ENCODE measurements at places on chromosomes 6 and 20.

DNA sequence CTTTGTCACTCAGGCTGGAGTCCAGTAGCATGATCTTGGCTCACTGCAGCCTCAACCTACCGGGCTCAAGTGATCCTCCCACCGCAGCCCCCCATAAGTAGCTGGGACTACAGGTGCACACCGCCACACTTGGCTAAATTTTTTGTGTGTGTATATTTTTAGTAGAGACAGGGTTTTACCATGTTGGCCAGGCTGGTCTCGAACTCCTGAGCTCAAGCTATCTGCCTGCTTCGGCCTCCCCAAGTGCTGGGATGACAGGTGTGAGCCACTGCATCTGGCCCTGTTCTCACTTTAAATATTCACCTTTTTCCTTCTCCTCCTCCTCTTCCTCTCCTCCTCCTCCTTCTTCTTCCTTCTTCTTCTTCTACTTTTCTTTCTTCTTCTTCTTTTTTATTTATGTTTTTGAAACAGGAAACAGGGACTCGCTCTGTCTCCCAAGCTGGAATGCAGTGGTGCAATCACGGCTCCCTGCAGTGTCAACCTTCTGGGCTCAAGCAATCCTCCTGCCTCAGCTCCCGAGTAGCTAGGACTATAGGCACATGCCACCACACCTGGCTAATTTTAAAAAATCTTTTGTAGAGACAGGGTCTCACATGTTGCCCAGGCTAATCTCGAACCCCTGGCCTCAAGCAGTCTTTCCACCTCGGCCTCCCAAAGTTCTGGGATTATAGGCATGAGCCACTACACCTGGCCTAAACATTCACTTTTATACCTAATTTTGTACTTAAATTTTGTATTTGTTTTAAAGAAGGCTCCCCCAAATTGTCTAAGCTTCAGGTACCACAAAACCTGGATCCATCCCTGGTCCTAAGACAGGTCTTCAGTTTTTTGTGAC lies 47.2 kb upstream of the NCOA3 start:
- no peak for DNase-seq

DNA sequence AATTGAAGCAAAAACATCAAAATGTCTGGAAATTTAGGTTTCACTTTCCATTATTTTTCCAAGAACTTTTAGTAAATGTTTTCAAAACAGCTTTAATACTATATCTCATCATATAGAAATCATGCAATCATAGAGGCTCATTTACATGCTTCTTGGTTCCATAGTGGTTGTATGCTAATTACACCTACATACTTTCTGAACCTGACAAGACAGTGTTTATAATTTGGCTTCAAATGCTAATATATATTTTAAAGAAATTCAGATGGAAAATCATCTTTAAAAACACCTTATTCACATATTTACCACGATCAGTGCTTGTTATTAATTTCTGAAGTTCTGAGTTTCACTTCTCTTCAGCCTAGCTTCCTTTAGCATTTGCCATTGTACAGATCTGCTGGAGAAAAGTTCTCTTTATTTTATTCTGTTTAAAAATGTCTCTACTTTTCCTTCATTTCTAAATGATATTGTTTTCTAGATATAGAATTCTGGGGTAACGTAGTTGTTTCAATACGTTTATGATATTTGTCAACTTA lies 89.9 kb downstream of the PLCB1 start:
- DNase-seq, result no peak

DNA sequence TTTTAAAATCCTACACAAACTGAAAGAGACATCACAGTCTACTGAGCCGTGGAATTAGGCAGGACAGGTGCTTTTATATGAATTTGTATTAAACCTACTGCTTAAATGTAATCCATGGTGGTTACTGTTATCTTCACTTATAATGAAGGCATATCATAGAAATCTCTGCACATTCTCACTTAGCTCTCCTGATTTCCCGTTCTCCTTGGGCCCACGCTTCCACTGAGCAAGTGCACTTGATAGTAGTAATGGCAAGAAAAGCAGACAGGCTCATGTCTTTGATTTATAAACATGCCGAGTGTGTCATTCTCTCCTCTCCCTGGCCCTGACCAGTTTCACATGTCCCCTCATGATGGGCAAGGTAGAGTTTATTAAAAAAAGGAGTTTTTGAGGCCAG lies 186.3 kb downstream of the HIVEP2 start:
- no peak for DNase-seq

- DNase-seq, result no peak
Measured at GRCh38 chr20:46627234-46627633, 24.0 kb downstream of the SLC13A3 start.

DNA sequence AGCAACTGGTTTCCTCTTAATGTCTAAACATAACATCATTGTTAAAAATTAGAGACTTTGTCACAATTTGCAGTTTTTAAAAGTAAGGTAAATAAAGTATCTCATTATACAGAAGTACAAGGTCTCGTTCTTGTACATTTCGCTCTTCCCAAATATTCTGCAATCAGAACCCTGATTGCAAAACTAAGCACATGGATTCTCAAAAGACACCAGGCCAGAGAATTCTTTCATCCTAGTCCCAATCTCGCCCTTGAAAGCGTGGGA lies 355 bp upstream of the AKAP7 start:
- no peak for DNase-seq

DNA sequence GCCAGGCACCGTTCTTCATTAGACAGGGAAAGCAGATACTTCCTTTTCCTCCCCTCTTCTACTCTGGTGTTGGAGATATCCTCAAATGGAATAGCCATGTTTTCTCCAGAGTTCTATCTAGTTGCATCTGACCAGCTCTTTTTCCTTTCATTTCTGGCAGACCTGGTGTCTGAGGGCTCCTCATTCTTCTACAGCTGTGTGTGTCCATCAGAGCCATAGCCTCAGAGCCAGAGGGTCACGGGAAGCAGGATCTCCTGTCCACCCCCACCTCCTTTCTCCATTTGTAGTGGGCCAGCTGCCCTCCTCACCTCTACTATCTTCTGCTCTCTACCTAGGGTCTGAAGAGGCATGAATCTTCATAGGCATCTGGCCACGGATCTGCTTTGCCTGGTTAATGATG lies 57.0 kb downstream of the TSPYL4 start:
- no peak for DNase-seq

DNA sequence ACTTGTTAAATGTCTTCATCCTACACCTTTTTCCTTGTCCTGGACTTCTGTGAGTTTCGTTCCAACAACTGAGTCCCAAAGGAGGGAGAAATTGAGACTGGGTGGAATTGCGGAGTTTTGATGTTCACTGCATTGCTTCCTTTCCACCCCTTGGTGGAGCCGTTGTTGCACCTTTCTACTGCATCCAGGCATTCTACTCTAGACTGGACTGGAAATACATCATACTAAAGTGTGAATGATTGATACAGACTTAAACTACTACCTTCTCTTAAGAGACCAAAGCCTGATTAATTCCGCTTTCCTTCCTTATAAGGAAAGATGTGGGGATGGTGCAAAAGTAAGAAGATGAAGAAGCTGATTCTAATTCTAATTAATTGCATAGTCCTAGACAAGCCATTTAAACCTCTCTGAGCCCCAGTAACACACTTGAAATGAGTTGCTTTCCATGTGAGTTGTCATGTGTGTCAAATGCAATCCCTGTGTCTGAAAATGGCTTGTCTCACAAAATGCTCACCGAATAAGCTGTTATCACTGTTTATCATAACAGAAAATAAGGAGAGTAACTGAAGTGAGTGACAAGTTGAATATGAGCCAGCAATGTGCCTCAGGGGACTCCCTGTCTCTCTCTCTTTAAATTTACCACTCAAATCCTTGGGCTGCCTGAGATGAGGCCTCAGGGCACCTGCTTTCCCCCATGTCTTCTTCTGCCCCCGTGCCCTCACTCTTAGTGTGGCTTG lies 338.3 kb upstream of the CHD6 start:
- no peak for DNase-seq

GRCh38 chr6:41359617-41360313 lies 24.4 kb downstream of the NCR2 start:
- DNase-seq, result no peak

- DNase-seq, result no peak
Measured at GRCh38 chr20:57473246-57474048, 51.5 kb downstream of the CTCFL start.

GRCh38 chr6:29419516-29419915 lies 4.8 kb downstream of the OR12D1 start:
- DNase-seq, result no peak

DNA sequence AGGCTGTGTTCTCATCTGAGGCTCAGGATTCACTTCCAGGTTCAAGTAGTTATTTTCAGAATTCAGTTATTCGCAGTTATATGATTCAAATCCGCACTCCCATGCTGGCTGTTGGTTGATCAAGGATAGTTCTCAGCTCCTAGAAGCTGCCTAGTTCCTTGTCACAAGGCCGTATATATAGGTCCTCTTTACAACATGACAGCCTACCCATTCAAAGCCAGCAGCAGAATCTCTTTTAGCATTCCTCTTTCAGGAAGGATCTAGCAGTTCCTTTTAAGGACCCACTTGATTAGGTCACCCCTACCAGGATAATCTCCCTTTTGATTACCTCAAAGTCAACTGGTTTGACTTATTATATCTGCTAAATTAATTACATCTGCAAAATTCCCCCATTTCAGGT lies 23.8 kb upstream of the LAMP5 start:
- no peak for DNase-seq

- DNase-seq, result no peak
Measured at GRCh38 chr6:108186226-108186625, 20.4 kb downstream of the NR2E1 start.

GRCh38 chr6:63635215-63635587 lies 401 bp upstream of the PHF3 start:
- no peak for DNase-seq

DNA sequence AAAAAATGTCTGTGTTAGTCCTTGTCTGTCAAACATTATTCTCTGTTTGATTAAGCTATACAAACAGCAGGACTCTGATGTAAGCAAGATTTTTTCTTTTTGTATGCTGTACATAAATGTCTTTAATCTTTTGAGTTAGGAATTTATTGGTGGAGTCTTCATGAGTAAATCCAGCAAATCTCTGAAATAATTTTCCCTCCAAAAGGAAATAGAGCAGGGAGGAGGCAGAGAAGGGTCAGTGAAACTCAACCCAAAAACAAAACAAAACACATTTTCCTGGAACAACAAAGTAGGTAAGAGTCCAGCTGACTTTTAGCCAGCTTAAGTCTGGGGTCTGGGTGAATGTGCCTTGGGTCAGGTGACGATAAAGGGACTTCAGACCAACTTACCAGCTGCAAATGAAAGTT lies 113.7 kb downstream of the FOXA2 start:
- no peak for DNase-seq

DNA sequence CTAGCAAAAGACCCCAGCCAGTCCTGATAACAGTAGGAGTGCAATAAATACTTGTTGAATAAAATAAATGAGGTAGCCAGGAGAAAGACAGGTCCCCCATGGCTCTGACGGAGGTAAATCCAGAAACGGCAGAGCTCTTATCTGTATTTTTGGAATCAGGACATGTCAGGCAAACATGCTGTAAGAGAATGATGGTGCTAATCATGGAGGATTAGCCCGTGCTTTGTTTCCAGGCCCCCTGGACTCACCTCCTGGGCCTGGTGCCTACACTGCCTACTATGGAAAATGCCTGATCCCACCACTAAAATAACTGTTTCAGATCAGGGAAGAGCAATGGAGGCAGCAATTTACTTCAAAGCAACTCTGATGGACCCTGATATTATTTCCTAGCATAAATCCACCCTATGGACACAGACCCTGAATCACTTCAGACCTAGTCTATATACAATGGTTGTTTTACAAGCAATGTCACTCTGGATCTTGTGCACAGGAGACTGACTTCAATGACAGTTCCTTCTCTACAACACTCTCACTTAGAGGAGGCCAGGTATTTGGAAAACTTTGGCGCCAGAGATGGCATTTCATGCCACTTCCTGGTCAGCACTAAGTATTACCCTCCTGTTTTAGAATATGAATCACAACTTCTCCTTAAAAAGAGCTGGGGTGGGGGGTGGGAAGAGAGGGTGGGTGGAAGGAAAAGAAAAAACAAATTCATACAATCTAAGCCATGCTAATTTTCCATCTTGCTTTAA lies 6.4 kb downstream of the MRPL14 start:
- DNase-seq, result no peak

- no peak for DNase-seq
Measured at GRCh38 chr20:23139524-23139923, 53.4 kb upstream of the CD93 start.

DNA sequence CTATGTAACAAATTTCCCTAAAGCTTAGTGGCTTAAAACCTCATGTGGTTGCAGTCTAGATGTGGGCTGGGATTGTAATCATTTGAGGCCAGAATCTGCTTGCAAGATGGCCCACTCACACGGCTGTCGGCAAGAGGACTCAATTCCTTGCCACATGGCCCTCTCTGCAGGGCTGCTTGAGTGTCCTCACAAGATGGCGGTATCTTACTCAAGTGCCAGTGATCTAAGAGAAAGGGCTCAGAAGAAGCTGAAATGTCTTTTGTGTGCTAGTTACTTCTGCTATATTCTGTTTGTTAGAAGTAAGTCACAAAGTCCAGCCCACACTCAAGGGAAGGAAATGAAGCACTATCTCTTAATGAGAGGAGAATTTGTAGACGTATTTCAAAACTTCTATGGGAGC lies 47.1 kb upstream of the PMEPA1 start:
- DNase-seq, result no peak

DNA sequence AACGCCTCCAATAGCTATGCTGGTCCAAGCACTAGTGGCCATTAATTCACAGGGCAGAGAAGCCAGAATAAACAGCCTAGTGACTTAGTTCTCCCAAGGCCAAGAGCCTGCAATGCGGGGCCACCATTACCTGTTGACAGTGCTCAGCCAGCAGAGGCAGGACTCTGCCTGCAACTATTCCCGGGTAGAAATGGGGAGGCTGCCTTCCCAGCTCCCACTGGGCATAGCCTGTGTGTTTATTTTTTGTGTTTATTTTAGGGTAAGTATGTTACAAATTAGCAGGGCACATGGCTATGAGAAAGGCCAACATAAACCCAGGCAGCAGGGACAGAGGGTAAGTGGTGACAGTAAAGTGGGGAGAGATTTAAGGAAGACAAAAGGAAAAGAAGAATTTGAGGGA lies 5.0 kb downstream of the GNAS-AS1 start:
- no peak for DNase-seq

- DNase-seq, result no peak
Measured at GRCh38 chr6:10201606-10202510, 213.0 kb downstream of the TFAP2A start.

DNA sequence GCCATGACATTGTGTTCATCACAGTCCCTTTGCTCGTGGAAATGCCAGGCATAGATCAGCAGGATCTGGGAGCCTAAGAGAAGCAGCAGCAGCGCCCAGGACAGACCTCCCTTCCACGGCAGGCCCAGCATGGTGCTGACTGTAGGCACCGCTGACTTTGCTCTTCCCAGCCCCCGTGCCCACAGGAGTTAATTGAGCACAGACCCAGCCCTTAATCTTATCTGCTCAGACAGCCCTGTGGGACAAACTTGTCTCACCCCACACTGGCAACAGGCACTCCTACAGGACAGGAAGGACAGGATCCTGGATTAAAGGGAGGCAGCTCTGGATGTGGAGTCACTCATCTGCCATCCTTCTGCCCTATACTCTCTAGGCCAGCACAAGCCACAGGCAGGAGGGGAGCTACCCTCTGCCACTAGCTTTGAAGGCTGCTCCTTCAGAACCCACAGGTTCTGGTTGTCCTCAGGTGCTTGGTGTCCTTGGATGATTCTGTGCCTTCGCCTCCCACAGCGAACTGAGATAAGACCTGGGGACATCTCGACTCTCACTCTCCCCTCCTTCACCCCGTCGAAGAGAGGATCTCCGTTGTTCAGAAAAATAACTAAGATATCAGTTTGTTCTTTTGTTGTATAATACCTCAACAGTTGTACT lies at the start of gene CST9L:
CST9L (minus strand) TSS at position 165 of the 651 bp plus-strand sequence; CDS start at position 131, 34 bp downstream.
- peak; percentile 2 for DNase-seq

Data from renal pelvis (tissue), 12 donors.